Hepatic stellate cell (primary cell): ENCODE measurements at places on chromosomes 6 and 20.
A peak's percentile ranks its signal among the peaks of the same experiment; 100 is the strongest.

DNA sequence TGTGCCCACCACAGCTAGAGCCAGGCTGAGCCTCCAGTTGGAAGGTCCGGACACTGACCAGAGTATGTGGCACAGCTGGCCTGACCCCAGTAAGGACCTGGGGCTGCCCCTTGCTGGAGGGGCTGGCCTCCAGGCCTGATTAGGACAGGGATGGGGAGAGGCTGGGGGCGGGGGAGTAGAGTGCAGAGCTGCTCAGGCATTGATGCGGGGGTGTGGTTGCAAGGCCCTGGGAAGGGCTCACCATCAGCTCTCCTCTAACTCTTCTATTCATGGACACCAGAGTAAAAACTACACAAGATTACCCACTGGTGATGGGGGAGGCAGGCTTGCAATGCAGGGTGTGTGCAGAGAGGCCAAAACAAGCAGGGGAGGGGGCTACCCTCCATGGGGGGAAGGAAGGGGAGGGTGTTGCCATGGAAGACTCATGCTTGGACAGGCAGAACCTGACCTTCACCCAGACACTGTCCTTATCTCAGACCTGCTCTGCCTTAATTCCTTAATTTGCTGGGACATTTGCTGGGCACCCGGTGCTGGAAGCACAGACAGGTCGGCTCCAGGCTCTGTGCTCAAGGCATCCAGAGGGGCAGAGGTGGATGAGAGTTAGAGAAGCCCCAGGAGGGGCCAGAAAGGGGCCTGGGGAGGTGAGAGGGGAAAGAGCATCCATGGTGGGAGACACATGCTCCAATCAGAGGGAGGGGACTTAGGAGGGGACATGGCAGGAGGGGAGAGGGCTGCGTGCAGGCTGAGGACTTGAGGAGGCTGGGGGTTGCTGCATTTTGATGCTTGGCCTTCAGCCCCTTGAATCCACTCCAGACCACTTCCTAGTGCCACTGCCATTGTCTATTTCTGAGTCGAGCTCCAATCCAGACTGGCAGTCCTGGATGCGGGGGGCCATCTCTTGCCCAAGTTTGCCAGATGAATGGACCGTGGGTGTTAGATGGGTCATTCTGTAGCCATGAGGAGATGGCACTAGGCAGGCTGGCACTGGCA, 7.6 kb upstream of the EMILIN3 start:
- no peak for DNase-seq

DNA sequence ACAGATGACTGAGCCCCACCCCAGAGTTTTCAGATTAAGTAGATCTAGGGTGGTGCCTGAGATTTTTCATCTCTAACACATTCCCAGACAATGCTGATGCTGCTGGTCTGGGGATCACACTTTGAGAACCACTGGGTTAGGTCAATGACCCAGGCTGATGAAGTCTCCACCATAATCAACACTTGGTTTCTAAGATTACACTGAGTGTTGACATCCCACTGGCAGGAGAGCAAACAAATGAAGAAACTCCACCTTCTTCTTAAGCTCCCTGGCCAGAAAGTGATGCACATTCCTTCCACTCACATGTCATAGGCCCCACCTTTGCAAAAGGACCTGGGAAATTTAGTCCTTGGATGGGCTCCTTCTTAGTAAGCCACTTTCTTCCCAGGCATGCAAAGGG, 53.1 kb downstream of the MAFB start:
- DNase-seq: no peak

GRCh38 chr6:89952686-89953085, 58.4 kb downstream of the GJA10 start:
- DNase-seq: no peak

GRCh38 chr20:34595377-34596184, 37.1 kb downstream of the MAP1LC3A start:
- DNase-seq: no peak

DNA sequence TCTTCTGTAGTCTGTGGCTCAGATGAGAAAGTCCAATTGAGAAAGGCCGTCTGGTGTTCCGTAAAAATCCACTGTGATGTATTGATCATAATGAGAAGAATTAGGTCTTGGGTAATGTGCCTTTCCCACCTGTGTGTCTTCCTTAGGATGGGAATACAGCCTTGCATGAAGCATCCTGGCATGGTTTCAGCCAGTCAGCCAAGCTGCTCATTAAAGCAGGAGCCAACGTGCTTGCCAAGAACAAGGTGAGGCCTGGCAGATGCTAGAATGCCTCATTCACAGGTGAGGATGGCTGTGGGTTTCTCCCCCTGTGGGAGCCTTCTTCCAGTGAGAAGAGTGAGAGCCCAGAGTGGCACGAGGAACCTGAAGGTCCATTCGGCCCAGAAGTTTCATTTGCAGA, 32.7 kb downstream of the LYRM2 start:
- DNase-seq: no peak

- no peak for DNase-seq
Observed at GRCh38 chr20:14609328-14610221, 272.2 kb upstream of the FLRT3 start.

GRCh38 chr6:139250296-139251044, 41.3 kb downstream of the TXLNB start:
- peak; percentile 54 for DNase-seq

GRCh38 chr20:48825566-48825920, 2.3 kb downstream of the PREX1 start:
- DNase-seq: no peak

DNA sequence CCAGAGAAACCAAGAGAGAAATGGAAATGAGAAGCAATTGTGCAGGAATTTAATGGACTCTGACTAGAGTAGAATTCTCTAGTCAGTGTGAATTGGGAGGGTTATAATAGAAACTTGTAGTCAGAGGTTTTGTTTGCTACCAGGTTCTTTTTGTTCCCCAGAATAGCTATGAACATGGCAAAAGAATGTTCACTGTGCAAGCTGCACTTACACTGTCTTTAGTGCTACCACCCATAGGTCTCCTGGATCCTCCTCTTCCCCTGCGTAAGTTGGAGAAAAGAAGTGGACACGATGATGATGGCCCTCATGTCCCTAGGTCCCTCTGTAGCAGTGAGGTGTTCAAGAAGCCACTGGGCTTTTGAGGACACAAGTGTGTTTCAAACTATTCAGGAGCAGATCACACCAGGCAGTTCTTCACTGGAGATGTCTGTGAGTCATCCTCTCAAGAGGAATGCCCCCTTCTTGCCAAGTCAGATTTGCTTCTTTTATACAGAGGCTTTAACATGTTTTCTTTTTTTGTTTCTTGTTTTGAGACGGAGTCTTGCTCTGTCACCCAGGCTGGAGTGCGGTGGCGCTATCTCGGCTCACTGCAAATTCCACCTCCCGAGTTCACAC, 47.6 kb upstream of the SMIM8 start:
- DNase-seq: peak; percentile 46

DNA sequence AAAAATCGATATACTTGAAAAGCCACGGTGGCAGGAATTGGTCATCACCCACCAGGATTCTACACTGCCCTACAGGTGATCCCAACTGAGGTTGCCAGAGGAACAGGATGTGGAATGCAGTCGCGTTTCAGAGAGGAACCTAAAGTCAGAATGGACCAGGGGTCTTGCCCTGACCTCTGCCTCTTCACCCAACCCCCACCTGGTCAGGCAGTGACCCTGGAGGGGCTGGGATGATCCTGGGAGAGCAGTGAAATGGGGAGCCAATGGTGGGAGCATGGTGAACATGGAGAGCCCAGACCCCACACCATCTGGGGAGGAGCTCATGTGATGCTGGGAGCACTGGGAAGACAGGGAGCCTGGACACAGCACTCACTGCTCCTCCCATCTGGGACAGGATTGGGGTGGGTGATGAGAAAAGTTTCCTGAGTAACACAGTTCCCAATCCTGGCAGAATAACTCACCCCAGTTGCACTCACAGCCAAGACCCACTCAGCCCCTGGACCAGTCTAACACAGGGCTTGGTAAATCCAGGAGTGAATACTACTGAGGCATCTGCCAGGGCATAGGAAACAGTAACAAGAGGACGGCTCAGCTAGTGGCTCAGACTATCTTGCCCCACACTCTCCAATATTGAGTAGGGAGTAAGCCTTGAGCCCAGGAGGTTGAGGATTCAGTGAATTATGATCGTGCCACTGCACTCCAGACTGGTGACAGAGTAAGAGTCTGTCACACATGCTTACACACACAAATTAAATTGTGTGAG, 1.7 kb upstream of the ULBP2 start:
- DNase-seq: no peak
